Gastroesophageal sphincter (tissue), 4 donors: ENCODE measurements at places on chromosomes 12 and 14. TPM values are rescaled to one million over a fixed set of nuclear protein-coding genes. Genes with fewer than 3 reads are reported as not detected.

The SSTR1 gene
- 0.19 TPM for total RNA-seq

DNA sequence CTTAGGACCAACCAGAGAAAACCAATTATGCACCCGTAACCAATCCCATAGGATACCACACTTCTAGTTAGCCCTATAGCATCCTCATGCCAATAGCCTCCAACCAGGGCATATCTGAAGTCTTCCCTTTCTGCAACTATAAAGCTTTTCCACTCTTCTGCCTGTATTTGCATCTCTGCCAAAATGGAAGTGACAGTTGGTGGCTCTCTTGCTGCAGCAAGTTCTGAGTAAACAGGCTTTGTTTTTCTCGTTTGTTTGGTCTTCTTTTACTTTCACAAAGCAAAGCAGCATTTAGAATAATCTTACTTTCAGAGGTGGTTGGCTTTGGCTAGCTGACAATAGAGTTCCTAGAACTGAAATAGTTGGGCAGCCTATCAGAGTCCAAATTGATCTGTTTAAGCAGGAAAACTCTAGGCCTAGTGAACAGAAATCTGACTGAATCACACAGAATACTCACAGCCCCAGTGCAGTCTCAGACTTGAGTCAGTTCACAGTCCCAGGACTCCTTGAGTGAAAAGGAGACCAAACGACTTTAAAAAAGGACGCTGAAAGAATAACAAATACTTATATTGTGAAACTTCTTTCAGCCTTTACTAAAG, 1029.7 kb upstream of the LRFN5 start:
- ATAC-seq, result no peak

DNA sequence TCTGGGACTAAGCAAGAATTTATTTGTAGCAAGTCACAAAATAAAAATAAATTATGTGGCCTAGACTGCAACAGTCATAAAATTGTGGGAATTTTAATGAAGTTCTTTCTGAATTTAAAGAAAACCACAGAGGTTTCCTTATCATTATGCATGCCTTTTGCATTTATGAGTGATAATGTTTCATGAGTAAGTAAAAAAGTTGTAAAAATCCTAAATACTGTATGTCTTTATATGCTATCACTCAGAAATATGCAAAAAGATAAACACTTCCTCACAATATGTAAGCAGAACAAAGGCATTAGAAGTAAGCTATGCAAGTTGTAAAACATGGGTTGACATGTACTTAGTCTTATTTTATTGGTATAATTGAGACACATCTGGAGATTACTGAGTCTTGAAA, 239.4 kb upstream of the PDE3A start:
- ATAC-seq, result no peak

- no peak for ATAC-seq
Observed at GRCh38 chr12:98402671-98403070, 112.7 kb upstream of the TMPO start.

DNA sequence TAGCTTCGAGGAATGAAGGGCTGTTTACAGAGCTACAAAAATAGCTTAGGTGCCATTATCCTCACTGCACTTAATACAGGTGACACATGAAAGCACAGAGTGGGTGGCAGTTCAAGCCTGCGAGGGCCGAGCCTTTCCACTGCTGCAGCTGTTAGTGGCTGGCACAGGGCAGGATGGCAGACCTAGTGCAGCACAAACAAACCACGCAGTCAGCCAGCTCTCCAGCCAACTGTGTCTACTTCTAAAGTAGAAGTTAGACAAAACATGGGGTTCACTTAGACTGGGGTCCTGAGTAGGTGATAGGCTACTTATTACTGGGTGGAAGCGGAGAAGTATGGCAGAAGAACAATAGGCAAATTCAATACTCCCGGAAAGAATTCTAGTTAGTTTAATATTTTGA, 95.4 kb downstream of the DUSP16 start:
- ATAC-seq, result no peak

GRCh38 chr12:57164966-57165625, 17.7 kb upstream of the LRP1-AS start:
- no peak for ATAC-seq

The GPR84 gene
- total RNA-seq, result not detected

The PTHLH gene
- 0.47 TPM for total RNA-seq

DNA sequence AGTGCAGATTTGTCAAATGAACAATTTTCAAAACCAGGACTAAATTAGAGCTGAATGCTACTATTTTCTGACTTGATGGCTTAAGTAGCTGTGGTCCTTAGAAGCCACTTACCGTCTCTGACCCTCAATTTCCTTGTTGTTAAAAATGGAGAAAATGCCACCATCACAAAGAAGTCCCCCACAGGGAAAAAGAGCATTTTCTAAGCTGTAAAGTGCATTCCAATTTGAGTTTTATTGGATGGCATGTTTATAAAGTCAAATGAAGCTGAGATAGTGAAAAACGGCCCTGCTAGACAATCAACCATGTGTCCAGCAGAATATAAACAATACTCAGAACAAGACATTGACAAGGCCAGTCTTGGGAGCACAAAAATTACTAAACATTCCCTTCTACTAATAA, 53.6 kb downstream of the GOLGA5 start:
- ATAC-seq, result no peak

DNA sequence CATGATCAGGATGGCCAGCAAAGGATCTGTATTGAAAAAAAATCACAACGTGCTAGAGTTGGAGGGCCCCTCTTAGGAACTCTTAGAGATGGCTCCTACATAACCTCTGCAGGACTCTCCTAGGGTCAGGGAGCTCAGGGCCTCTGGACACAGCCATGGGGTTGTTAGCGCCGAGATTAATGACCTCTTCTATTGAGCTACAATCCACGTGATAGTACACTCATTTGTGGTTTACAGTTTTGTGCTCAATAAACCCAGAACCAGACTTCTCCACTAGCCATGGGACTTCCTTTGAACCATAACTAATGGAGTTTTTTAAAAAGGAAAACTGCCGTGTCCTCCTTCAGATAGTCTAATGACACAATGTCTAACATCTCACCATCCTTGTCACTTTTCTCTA, 29.6 kb upstream of the HDAC7 start:
- no peak for ATAC-seq

DNA sequence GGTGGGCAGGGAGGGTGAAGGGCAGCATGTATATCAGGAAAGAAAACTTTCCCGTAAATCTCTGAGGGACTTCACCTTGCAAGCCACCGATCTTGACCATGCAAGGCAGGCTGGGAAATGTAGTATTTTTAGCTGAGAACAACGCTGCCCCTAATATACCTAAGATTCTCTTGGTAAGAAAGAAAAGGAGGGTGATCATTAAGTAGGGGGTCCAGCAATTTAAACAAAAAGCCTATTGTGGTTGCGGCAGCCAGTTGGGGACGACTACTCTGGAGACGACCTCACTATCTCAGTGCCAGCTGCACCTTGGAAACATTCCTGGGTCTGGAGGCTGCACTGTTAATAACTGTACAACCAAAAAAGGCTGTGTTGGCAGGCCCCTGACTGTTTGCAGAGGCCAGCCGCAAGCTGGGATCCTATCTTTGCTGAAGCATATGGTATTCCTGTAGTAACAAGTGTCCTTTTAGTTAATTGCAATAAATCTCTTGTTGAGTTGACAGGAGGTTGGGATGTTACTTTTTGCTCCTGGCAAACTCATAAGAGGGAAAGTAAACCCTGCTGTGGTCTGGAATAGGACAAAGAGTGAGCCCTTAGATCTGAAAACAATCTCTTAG, 6.4 kb downstream of the APOLD1 start:
- no peak for ATAC-seq
